ENCODE measurements at places on chromosomes 1 and 21.
A peak's percentile ranks its signal among the peaks of the same experiment; 100 is the strongest.

DNA sequence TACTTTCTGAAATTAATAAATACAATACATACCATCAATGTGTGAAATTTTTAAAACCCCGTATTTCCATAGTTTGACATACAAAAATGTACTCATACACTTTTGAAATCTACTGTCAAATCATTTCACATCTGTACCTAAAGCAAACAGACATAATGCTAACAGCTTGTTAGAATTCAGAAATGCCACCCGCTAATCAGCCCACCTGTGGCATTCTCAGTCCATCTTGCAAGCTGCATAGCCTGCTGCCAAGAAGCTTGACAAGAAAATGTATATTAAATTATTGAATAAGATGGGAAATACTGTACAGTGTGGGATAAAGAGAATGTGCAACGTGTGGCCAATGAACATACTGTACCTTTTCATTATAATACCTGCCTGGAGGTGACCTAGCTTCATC lies 55.1 kb downstream of the ZBTB18 start:
- no peak for DNase-seq

DNA sequence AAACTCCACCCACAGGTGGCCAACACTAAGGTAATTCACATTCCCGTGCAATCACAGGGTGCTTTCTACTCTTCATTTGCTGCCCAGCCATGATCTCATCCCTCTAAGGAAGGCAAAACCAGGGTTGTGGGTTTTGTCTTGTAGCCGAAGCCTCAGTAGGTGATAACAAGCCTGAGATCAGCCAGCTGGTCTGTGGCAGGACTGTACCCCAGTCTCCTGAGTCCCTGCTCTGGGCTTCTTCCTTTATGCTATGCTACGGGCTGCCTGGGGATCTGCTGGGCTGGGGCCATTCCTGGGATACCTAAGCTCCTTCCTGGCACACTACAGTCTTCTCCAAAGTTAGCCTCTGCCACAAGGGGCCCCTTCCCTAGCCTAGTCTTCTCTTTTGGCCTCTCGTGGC lies 9.8 kb downstream of the PPFIA4 start:
- no peak for DNase-seq

DNA sequence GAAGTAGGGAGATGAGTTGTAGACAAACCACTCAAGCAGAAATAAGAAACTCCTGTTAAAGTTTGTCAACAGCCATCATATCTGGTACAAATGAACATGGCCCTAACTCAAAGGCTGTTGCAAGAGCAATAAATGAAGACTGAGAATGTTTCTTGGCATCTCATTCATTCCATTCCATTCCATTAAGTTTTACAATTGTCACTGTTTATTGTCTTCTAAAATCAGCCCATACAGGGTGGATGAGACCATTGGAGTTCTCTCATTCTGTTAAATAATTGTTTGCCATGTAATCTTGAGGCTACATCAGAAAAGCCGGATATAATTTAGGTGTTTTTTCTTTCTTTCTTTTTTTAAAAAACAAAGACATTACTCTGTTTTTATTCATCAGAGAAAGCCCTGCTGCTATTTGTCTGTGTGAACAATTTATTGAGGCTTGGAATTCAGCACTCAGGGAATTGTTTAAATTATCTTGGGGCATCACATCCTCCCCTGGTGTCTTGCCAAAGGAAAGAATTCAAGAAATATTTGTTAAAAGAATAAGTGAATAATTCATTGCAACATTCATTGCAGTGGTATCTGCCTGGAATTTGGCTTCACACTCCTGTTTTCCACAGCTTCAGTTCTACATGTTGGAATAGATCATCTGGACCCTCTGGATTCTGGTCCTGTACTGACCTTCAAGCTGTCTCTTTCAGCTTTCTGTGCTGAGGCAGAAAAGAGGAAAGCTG lies 604.5 kb downstream of the PLPP3 start:
- no peak for DNase-seq

DNA sequence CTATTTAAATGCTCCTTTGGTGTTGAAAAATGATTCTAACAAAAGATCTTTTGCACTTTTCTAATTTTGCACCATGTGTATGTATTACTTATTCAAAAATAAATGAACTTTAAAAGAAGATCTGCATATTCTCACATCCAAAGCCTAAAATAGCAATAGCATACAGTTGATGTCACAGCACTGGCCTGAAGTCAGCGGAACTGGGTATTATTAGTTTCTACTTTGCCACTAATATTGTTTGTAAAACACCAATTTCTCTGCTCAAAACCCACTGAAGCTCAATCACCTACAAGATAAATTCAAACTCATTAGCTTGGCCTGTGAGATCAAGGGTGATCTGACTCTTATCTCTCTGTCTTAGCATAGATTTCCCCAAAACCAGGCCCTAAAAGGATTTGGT lies 34.5 kb upstream of the BCAR3 start:
- no peak for DNase-seq

DNA sequence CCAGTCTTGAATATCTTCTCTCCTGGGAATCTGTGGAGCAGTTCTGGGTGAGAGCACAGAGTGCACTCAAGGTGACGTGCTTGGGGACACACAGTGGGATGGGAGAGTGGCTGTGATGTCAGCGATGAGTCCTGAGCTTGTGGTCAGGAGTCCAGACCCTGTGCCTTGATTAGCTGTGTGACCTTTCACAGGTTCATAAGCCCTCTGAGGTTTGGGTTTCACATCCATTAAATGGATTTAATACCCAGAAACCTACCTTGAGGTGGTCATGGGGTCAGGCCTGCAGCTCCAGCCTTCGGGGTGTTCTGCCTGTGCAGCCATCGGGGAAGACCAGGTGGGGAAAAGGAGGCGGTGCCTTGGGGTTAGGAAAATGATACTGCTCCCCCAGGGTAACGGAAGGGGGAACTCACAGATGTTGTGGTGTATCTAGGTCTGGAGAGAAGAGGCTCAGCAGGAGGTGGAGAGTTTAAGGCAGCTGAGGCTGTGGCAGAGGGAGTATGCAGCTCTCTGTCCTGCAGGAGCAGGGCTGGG lies 38.5 kb upstream of the ETV3 start:
- no peak for DNase-seq

DNA sequence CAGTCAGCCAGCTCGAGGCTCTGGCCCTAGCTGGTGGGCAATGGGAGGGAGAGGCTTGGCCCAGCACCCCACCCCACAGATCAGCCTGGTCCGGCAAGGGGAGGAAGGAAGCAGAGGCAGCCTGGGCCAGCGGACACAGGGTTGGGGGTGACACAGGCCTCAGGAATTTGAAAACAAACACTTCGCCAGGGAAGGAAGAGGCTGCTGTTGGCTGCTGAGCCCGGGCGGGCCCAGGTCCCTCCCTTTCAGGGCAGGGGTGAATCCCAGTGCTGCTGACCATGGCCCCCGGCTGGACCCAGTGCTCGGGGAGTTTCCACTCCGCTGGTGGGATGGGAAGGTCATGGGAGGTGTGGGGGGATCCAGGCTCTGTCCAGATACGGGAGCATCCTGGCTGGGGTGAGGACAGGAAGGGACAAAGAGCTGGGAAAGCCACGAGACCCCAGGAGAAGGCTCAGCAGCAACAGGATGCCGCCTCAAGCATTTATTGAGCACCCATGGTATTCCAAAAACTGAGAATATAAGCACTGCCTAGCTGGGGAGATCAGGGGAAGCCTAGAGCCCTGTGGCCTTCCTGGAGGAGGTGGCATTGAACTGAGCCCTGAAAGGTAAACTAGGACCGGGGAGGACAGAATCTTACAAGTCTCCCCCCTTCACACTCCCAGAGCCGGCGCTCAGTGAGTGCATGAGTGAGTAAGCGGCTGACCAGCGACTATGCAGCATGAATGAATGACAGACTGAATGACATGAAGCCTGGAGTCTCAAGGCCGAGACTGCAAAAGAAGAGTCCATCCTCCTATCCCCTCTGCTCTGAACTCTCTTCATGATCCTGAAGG lies 26.2 kb upstream of the EPHA2 start:
- DNase-seq, result no peak

DNA sequence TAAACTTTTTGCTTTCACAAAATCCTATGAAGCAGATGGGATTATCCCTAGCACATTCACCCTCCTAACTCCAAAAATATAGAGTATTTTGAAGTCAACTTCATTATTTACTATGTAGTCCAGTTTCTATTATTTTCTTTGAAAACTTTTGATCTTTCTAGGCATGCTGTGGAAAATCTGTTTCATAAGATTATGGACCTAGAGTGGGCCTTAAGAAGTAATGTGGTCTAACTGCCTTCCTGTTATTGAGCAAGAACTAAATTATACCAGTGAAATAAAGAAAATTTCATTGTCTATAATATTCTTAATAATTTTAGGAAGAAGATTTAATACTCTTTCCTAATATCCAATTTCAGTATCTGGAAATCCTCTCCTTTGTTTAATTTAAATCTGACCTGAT lies 58.1 kb downstream of the PRKACB start:
- no peak for DNase-seq

DNA sequence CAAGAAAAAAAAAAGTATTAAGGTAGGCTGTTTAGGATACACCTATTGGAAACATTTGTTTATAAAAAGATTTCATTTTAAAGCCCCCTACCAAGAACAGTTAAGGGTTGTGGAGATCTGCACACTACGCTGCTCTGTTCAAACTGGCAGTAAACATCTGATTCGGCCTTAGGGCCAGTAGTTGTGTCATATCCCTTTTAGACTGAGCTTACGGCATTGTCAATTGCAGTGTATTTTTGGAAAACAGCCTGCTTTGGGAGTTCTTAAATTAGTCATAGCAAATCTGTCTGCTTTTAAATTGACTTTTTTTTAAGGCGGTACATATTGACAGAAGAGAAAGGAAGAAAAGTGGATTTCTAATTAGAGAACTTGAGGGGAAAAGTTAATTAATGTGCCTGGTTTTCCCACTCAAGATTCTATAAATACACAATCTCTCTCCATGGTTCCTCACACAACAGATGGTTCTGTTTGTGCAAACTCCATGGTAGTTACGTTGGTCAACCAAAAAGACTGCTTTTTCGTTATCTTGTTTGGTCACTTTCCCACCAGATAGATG lies 1.7 kb upstream of the ELK4 start:
- no peak for DNase-seq

DNA sequence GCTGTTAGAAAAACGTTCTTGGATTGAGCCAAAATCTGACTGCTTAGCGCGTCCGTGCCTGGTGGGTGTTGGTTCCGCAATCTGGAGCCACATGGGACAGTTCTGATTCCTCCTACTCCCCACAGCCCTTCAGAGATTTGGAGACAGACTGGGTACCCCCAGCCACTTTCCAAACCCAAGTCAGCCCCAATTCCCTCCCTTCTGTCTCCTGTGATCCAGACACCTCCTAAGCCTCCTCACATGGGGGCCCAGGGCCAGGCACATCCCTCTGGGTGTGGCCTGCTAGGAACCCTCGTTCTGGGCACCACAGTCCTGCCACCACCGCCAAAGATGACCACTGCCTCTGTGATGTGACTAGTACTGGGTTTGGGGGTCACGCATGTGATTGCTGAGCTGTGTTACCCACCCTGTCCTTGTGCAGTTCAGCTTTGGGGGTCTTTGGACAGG lies 4.8 kb downstream of the PLA2G5 start:
- DNase-seq, result no peak

DNA sequence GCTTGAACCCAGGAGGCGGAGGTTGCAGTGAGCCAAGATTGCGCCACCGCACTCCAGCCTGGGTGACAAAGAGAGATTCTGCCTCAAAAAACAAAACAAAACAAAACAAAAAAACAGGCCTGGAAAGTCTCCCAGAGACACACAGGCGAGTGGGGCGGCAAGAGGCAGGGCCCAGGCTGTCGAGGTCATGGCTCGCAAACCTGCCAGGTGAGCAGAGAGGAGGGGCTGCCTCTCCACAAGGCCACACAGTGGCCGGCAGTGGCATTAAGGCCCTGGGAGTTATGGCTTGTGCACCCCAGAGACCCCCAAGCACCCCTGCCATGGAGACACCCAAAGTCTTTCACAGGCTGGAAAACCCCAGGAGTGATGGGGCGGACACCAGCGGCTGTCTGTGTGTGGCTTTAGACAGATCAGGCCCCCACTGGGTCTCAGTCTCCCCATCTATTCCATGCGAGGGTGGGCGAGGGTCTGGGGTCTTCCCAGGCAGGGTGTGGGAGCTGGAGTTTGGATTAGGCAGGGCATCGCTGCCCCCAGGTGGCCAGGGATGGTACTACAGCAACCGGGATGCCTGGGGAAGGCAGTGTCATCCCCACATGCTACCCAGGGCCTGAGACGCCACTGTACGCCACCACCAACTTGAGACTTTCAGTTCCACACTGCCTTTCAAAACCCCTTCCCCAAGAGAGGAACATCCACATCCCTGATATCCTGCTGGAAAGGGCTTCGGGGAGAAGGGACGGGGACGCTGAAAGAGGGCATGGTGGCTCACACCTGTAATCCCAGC lies 7.3 kb upstream of the CTRC start:
- peak; percentile 72 for DNase-seq

- DNase-seq, result no peak
These were observed 326.4 kb downstream of the NTNG1 start for GRCh38 chr1:107467286-107467685.

GRCh38 chr1:28885472-28885877 lies 28.9 kb upstream of the EPB41 start:
- no peak for DNase-seq

- DNase-seq, result no peak
These were observed 12.5 kb upstream of the TTC22 start for GRCh38 chr1:54813485-54814125.
